Natural killer cell (primary cell): ENCODE measurements at places on chromosomes 1 and 21. TPM values are rescaled to one million over a fixed set of nuclear protein-coding genes. Genes with fewer than 3 reads are reported as not detected.

The CLCA2 gene
- not detected for total RNA-seq

The LCE1B gene
- total RNA-seq = not detected

The CPLANE2 gene
- 10.8 TPM for total RNA-seq

The BACE2 gene
- 10.3 TPM for total RNA-seq

The XKR8 gene
- total RNA-seq = 16.8 TPM

The PLA2G5 gene
- total RNA-seq = not detected

The DMRTA2 gene
- not detected for total RNA-seq

The OLFM3 gene
- not detected for total RNA-seq

The RERE gene
- total RNA-seq = 67.7 TPM

- no peaks in the 10 kb centered on the region for H3K36me3 ChIP-seq
- H3K4me3 ChIP-seq = no peak overlapping the region
- no peaks in the 10 kb centered on the region for H3K4me1 ChIP-seq
Observed at GRCh38 chr1:20280341-20280740, 10.3 kb upstream of the VWA5B1 start.

DNA sequence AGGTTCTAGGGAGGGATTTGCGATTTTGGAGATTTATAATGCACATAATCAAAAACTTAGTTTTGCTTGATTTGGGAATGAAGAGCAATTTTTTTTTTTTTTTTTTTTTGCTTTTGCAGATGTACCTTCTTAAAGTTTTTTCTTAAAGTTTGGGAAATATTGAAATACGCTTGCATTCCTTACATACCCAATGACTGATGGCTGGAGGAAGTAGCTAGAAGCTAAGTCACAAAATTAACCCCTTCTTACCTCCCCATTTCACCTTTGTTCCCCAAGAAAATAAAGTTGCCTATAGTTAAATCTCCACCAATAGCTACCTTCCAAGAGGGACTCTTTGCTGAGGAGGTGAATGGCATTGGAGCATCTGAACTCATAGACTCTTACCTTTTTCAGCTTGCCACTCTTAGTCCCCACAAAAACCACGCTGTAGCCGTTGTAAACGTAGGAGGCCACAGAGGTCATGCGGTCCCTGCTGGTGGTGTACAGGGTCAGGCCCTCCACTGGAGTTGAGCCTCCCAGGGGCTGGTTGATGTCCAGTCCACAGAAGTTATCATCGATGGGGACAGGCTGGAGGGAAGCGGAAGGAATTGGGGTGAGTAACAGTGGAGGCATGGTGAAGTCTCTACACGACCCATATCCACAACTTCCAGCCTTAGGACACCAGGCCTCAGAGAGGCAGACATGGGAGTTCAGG is 34.1 kb downstream of the PLXNA2 start:
- H3K27ac ChIP-seq = no peak overlapping the region
- H3K36me3 ChIP-seq = no peaks in the 10 kb centered on the region
- no peaks in the 10 kb centered on the region for H3K4me1 ChIP-seq
- H3K27me3 ChIP-seq = no peaks in the 10 kb centered on the region
- H3K4me3 ChIP-seq = no peak overlapping the region
- DNase-seq = no peak

DNA sequence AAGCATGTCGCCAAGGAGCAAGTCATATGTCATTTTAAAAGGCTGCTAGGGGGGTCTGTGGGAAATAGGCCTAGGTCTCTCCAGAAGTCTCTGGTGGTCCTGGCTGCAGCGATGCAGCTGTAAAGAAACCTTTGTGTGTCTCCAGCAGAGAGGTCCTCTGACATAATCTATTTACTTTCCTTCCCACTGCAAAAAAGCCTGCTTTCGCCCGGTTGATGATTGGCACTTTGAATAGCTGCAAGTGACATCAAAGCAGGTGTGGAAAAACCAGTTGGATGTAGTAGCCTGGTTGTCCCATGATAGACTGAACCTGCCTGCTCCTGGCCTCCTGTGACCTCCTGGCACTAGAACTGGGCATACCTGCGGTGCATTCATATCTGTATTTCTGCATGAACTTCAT is 13.8 kb downstream of the RASSF5 start:
- peaks cover 5% of the 10 kb centered on the region for H3K4me1 ChIP-seq
- H3K27me3 ChIP-seq = no peaks in the 10 kb centered on the region
- no peak for DNase-seq
- no peak overlapping the region for H3K27ac ChIP-seq
- no peak overlapping the region for H3K4me3 ChIP-seq

- no peak overlapping the region for H3K4me3 ChIP-seq
- no peak overlapping the region for H3K27ac ChIP-seq
- H3K36me3 ChIP-seq = peaks cover 85% of the 10 kb centered on the region
- no peaks in the 10 kb centered on the region for H3K27me3 ChIP-seq
- DNase-seq = no peak
Observed at GRCh38 chr1:19138331-19138730, 71.7 kb downstream of the UBR4 start.

GRCh38 chr1:159756397-159756796 is 24.4 kb upstream of the DUSP23 start:
- H3K27ac ChIP-seq = no peak overlapping the region
- no peak for DNase-seq
- H3K4me1 ChIP-seq = no peaks in the 10 kb centered on the region
- H3K4me3 ChIP-seq = no peak overlapping the region
- no peaks in the 10 kb centered on the region for H3K27me3 ChIP-seq

- no peaks in the 10 kb centered on the region for H3K36me3 ChIP-seq
- H3K4me1 ChIP-seq = peaks cover 57% of the 10 kb centered on the region
- peak; percentile 77 for DNase-seq
- H3K27me3 ChIP-seq = no peaks in the 10 kb centered on the region
Observed at GRCh38 chr1:154999571-155000410, 2.8 kb upstream of the ZBTB7B start.

DNA sequence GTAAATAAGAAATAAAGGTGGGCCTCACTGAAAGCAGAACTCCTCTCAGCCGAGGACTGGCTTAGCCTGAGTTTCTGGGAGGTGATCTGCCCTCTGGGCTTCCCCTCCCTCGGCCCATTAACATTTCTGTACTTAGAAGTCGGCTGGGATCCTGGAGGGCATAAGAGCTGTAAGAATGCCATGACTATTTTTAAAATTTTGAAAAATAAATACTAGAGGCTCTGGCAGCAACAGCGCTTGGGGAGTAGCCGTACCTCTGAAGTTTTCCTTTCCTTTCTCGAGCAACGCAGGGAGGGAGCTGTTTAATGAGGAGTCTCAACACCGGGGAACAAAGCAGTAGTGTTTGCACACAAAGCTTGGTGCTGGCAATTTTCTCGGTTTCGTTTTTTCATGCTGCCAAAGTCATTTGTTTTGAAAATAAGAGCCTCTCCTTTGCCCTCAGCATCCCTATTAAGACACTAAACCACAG is 498.7 kb downstream of the SMYD3 start:
- H3K4me1 ChIP-seq = no peaks in the 10 kb centered on the region
- H3K27me3 ChIP-seq = no peaks in the 10 kb centered on the region
- H3K4me3 ChIP-seq = no peak overlapping the region
- H3K36me3 ChIP-seq = no peaks in the 10 kb centered on the region
- H3K27ac ChIP-seq = no peak overlapping the region
- no peak for DNase-seq

GRCh38 chr1:119549719-119550132 is 42.7 kb downstream of the HSD3B1 start:
- H3K27ac ChIP-seq = no peak overlapping the region
- H3K36me3 ChIP-seq = no peaks in the 10 kb centered on the region

- H3K27ac ChIP-seq = no peak overlapping the region
- no peaks in the 10 kb centered on the region for H3K27me3 ChIP-seq
- no peak overlapping the region for H3K4me3 ChIP-seq
- H3K4me1 ChIP-seq = peaks cover 18% of the 10 kb centered on the region
- no peaks in the 10 kb centered on the region for H3K36me3 ChIP-seq
- DNase-seq = no peak
Observed at GRCh38 chr1:9784508-9785133, 39.1 kb downstream of the CLSTN1 start.

- H3K4me1 ChIP-seq = peaks cover 33% of the 10 kb centered on the region
- peak overlapping the region; percentile 84 for H3K27ac ChIP-seq
- DNase-seq = no peak
- peaks cover 29% of the 10 kb centered on the region for H3K36me3 ChIP-seq
Observed at GRCh38 chr1:152035539-152036266, 1.1 kb downstream of the S100A11 start.

- H3K36me3 ChIP-seq = no peaks in the 10 kb centered on the region
- H3K27me3 ChIP-seq = no peaks in the 10 kb centered on the region
Observed at GRCh38 chr1:227712648-227713047, 22.5 kb downstream of the JMJD4 start.

DNA sequence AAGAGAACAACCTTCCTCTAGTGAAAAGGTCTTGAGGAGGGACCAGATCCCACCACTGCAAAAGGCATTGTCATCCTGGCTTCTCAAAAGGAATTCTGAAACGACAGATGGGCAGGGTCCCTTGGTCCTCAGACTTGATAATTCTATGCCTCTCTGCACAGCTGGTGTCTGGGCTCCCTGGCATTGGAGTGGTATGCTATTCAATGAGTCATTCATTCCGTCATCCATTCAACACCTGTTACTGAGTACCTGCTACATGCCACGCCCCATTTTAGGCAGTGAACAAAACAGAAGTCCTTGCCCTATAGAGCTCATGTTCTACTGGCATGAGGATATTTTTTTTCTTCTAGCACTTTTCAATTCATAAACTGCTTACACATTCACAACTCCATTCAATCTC is 45.8 kb upstream of the HMGB4 start:
- no peaks in the 10 kb centered on the region for H3K36me3 ChIP-seq
- H3K27me3 ChIP-seq = no peaks in the 10 kb centered on the region
- H3K4me1 ChIP-seq = no peaks in the 10 kb centered on the region
- H3K27ac ChIP-seq = no peak overlapping the region
- no peak for DNase-seq

GRCh38 chr1:118905196-118905595 is 82.9 kb downstream of the TBX15 start:
- no peaks in the 10 kb centered on the region for H3K4me1 ChIP-seq
- no peaks in the 10 kb centered on the region for H3K36me3 ChIP-seq
- no peak for DNase-seq
- H3K4me3 ChIP-seq = no peak overlapping the region
- no peaks in the 10 kb centered on the region for H3K27me3 ChIP-seq

GRCh38 chr1:16677552-16678431 is 11.0 kb upstream of the RNU1-3 start:
- no peak overlapping the region for H3K4me3 ChIP-seq
- H3K36me3 ChIP-seq = no peaks in the 10 kb centered on the region
- no peak overlapping the region for H3K27ac ChIP-seq

- no peaks in the 10 kb centered on the region for H3K4me1 ChIP-seq
- no peak overlapping the region for H3K27ac ChIP-seq
- no peaks in the 10 kb centered on the region for H3K36me3 ChIP-seq
- H3K4me3 ChIP-seq = no peak overlapping the region
- no peak for DNase-seq
- H3K27me3 ChIP-seq = no peaks in the 10 kb centered on the region
Observed at GRCh38 chr1:197787056-197787455, 11.8 kb upstream of the DENND1B start.

- no peaks in the 10 kb centered on the region for H3K27me3 ChIP-seq
- peaks cover 3% of the 10 kb centered on the region for H3K4me1 ChIP-seq
- DNase-seq = peak; percentile 61
- no peaks in the 10 kb centered on the region for H3K36me3 ChIP-seq
Observed at GRCh38 chr1:156025876-156026275, 5.1 kb upstream of the SSR2 start.

DNA sequence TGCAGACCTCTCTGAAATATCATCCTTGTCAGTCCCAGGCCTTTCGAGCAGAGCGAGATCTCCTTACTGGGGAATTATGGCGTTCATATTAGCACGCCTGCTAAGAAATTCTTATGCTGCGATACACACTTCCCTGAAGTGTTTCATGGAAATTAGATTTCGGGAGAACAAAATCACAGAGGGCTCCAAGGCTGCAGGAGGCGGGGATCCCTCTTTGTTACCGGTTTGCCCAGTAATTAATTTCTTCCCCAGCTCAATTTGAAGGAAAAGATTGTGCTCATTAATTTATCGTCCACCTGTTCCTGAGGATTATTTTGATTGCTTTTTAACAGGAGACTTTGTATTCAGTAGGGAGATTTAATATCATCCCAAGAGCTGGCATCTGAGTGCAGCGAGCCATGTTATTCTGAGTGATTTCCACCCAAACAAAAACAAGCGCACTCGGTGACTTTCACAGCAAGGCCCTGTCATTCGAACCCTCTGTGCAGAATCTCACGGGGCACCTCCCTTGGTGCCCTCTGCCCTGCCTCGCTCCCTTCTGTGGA is 202.3 kb upstream of the GALNT2 start:
- no peaks in the 10 kb centered on the region for H3K4me1 ChIP-seq
- no peaks in the 10 kb centered on the region for H3K36me3 ChIP-seq
- H3K4me3 ChIP-seq = no peak overlapping the region
- DNase-seq = no peak
- H3K27ac ChIP-seq = no peak overlapping the region

- H3K4me3 ChIP-seq = no peak overlapping the region
- H3K27ac ChIP-seq = no peak overlapping the region
- DNase-seq = no peak
- H3K27me3 ChIP-seq = no peaks in the 10 kb centered on the region
- H3K4me1 ChIP-seq = peaks cover 23% of the 10 kb centered on the region
- peaks cover 61% of the 10 kb centered on the region for H3K36me3 ChIP-seq
Observed at GRCh38 chr1:204405988-204406387, 5.6 kb downstream of the PPP1R15B start.

- peaks cover 2% of the 10 kb centered on the region for H3K27me3 ChIP-seq
- H3K4me1 ChIP-seq = no peaks in the 10 kb centered on the region
- H3K36me3 ChIP-seq = no peaks in the 10 kb centered on the region
- no peak overlapping the region for H3K27ac ChIP-seq
- no peak for DNase-seq
- no peak overlapping the region for H3K4me3 ChIP-seq
Observed at GRCh38 chr1:51025374-51025773, 55.3 kb downstream of the CDKN2C start.

DNA sequence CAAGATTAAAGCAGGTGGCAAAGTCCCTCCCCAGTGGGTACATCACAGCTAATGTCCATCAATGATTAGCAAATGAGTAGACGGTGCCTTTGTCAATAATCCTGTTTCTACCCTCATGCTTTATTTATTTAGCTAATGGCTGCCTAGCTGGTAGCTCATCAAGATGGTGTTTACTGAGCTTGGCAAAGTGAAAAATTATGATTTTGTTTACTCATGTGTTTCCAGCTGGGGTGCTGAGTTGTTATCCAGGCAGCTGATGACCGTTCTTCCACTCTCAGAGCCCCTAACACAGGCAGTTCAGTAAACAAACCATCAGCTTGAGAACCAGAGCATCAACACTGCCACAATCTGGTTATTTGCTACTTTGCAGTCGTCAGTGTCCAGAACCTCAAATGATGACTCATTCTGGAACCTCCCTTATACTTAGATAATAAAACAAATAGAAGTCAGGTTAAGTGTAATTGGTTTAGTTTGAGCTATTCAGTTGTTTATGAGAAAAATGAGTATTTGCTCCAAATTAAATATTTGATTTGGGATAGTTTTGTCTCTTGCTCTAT is 163.9 kb downstream of the ST6GALNAC5 start:
- no peaks in the 10 kb centered on the region for H3K36me3 ChIP-seq
- H3K4me1 ChIP-seq = no peaks in the 10 kb centered on the region
- no peak for DNase-seq
- H3K27ac ChIP-seq = no peak overlapping the region
- H3K4me3 ChIP-seq = no peak overlapping the region
- H3K27me3 ChIP-seq = no peaks in the 10 kb centered on the region

DNA sequence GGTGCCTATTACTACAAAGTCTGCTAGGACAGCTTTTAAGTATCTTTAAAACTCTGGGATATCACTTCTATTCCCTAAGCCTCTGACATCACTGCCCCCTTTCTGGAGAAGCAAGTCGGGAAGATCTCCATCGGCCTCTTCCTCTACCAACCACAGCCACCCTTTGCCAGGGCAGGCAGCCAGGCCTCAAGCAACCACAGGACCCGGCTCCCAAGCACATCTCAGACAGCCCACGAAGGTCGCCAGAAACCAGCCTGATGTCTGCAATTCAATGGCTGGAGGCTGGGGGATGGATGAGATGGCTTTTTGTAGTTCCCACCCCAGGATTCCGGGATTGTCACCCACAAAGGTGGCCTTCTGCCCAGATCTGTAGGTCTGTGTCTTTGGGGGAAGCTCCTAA is 70.7 kb downstream of the LGR6 start:
- H3K4me1 ChIP-seq = no peaks in the 10 kb centered on the region
- no peaks in the 10 kb centered on the region for H3K36me3 ChIP-seq
- no peak for DNase-seq
- H3K27ac ChIP-seq = no peak overlapping the region
